ENCODE measurements at places on chromosomes 4 and X. TPM values are rescaled to one million over a fixed set of nuclear protein-coding genes. Genes with fewer than 3 reads are reported as not detected.

The USP26 gene
- total RNA-seq: not detected

The MAGED4 gene
- 34.0 TPM for total RNA-seq

The SLC4A4 gene
- 22.1 TPM for total RNA-seq

The PF4V1 gene
- total RNA-seq: 0.58 TPM

The OTC gene
- not detected for total RNA-seq

The MAGEC3 gene
- total RNA-seq: not detected

The TSPAN6 gene
- total RNA-seq: 34.1 TPM

The SORCS2 gene
- total RNA-seq: 0.29 TPM

The UTP14A gene
- total RNA-seq: 17.0 TPM

The CT45A10 gene
- not detected for total RNA-seq

The GALNTL6 gene
- not detected for total RNA-seq

The PSAPL1 gene
- not detected for total RNA-seq

The EFHC2 gene
- 0.29 TPM for total RNA-seq

The GLUD2 gene
- 2.2 TPM for total RNA-seq

The VCX3B gene
- not detected for total RNA-seq

The UPF3B gene
- total RNA-seq: 1.8 TPM

The RBM46 gene
- 0.15 TPM for total RNA-seq

The SGMS2 gene
- total RNA-seq: 114 TPM

The SLC9A6 gene
- 32.6 TPM for total RNA-seq

The SORBS2 gene
- total RNA-seq: not detected

The NDST3 gene
- not detected for total RNA-seq

The KLB gene
- not detected for total RNA-seq

The HSFX1 gene
- total RNA-seq: 0.87 TPM

The GABRG1 gene
- not detected for total RNA-seq

Data from smooth muscle cell of trachea (primary cell).